ENCODE measurements at places on chromosomes 1 and 21. TPM values are rescaled to one million over a fixed set of nuclear protein-coding genes. Genes with fewer than 3 reads are reported as not detected.

- no peak for DNase-seq
Measured at GRCh38 chr1:90387805-90388204, 329.3 kb downstream of the BARHL2 start.

- DNase-seq, result no peak
Measured at GRCh38 chr1:99623554-99623953, 22.4 kb upstream of the PALMD start.

Gene GJA9
- total RNA-seq, result not detected

GRCh38 chr1:218365226-218365999, 20.3 kb downstream of the TGFB2 start:
- peak; percentile 63 for DNase-seq

DNA sequence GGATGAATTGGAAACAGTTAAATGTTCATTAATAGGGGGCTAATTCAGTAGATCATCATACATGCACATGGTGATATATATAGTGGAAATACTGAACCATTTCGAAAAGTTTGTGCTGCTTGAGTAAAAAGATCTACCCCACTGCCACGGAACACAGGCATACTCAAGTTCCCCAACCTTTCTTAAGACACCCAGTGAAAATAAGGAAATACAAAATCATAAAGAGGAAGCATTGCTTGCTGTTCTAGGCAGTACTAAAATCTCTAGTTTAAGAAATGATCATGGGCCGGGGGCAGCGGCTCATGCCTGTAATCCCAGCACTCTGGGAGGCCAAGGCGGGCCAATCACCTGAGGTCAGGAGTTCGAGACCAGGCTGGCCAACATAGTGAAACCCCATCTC, 37.6 kb upstream of the KIRREL1 start:
- no peak for DNase-seq

DNA sequence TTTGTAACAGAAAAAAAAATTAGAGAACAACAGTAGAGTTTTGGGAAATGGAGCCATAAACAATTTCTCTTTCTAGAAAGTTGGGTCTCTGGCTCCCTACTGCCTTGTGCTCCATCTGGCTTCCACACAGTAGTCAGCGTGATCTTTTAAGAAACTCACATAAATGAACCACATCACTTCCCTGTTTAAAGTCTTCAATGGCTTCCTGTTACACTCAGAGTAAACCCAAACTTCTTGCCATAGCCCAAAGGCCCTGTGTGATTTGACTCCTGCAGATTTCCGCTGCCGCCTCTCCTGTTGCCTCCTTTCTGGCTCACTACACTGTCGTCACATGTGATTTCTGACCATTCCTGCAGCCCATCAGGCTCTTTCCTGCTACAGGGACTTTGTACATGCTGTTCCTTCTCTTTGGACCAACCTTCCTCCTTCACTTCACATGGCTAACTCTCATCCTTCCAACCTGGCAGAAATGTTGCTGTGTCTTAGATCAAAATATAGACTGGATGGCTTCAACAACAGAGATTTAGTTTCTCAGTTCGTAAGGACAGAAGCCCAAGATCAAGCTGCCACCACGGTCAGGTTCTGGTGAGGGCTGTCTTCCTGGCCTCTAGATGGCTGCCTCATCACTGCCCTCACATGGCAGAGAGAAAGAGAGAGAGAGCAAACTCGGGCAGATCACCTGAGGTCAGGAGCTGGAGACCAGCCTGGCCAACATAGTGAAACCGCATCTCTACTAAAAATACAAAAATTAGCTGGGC, 34.0 kb downstream of the OPRD1 start:
- DNase-seq, result no peak

- DNase-seq, result no peak
Measured at GRCh38 chr1:191260056-191260455, 782.4 kb upstream of the BRINP3 start.

Gene NTRK1
- not detected for total RNA-seq

Gene RPS6KC1
- total RNA-seq, result 33.5 TPM

DNA sequence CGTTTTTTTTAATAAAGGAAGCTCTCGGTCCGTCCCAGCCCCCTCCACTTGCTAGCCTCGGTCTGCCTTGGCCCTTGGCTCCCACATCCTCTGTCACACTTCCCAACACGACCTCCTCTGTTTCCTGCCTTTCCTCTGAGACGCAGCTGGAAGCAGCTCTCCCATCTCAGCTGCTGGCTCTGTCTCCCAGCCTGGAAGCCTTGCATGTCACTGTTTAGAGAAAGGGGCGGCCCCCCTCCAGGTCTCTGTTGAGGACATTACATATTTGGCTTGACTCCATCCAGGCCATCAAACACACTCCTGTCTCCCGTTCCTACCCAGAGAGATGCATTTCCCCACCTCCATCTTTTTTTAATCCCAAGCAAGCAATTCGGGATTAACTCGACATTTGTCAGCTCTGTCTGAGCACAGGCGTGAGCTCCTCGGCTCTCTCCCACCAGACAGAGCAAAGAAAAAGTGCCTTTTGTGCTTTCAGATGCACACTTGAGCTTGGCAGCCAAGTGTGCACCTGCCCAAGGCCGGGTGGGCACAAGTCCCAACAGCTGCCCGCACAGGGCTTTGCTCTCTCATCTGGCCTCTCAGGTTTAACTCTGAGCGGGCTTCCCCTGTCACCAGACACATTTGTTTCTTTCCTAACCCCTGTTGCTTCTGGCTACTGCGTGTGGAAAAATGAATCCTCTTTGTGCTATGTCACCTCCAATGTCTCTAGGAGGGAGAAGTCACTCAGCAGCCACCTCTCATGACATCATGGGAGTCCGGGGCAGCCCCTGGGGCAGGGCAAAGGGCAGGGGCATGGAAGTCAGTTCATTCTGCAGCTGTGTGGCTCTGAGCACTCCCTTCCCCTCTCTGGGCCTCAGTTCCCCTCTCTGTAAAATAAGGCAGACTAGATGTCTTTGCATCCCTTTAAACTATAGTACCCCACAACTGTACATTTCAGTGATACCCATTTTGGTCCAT, 108.3 kb downstream of the KCND3 start:
- DNase-seq, result no peak

DNA sequence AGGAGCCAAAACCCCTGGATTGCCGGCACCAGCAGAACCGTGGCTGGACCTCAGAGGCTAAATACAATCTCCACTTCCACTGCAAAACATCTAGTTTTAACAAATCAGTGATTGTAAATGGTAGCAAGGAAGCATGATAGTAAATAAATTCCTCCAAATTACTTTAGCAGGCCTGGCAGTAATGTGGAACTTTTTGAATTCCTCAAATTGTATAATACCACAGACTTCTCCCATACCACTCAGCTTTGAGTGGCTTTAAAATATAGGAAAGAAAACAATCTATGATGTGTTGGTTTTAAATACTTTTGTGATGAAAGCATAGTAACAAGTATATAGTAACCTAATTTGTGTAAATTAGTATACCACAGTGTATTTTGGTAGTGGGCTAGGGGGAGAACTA, 34.1 kb downstream of the NIBAN1 start:
- DNase-seq, result no peak

DNA sequence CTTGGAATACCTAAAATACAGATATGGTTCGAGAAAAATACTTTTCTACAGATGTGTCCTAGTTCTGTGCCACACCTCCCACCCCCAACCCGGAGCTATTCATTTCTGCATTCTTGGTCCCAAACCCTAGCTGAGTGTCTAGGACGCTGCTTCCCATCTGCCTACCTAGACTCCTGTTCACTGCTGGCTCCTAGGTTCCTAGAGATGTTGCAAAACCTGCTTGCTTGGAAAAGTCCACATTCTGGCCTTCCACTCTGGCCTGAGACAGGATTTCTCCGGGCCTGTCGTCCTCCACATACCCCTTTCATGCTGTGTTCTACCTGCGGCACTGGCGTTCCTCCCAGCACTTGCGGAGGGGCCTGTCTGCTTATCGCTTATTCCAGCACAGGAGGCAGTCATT, 165.8 kb upstream of the CTTNBP2NL start:
- DNase-seq, result no peak

Gene TEDDM1
- not detected for total RNA-seq

- DNase-seq, result peak; percentile 84
Measured at GRCh38 chr1:2194898-2195673, 514 bp upstream of the FAAP20 start.

Gene CACYBP
- total RNA-seq, result 543 TPM

Gene IVL
- total RNA-seq, result not detected

DNA sequence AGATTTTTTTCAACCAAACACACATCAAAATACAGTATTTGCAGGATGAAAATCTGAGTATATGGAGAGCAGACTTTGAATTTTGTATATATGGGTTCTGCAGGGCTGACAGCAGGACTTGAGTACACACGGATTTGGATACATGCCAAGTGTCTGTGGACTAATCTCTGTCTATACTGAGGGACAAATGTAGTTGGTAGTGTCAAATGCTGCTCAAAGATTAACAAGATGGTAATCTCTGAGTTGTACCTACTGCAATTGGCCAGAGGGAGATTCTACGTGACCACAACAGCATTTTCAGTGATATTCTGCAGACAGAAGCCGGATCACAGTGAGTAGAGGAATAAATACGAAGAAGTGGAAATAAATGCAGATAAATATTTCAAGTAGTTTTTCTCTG, 43.4 kb downstream of the SHCBP1L start:
- DNase-seq, result no peak

Gene AQP10
- not detected for total RNA-seq

Gene GJA5
- total RNA-seq, result not detected

- no peak for DNase-seq
Measured at GRCh38 chr1:243416495-243416894, 160.7 kb downstream of the SDCCAG8 start.

Gene TIE1
- total RNA-seq, result not detected

All from fibroblast of lung (primary cell).